CD8-positive, alpha-beta memory T cell (primary cell): ENCODE measurements at places on chromosomes 12 and 14. TPM values are rescaled to one million over a fixed set of nuclear protein-coding genes. Genes with fewer than 3 reads are reported as not detected.

DNA sequence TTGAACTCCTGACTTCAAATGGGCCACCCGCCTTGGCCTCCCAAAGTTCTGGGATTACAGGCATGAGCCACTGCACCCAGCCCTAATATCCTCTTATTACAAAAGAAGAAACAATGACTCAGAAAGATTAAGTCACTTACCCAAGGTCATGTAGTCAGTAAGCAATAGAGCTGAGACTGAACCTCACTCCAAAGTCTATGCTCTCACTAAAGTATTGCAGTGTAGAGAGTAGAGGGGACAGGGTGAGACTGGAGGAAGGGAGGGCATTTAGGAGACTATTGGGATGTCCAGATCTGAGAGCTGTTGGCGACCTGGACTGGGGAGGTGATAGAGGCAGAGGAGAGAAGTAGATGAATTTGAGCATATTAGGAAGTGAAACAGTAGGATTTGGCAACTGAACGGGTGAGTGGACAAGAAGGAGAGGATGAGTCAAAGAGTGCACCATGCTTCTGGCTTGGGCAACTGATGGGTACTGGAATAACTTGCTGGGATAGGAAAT is 11.8 kb downstream of the P2RX7 start:
- no peak for DNase-seq

DNA sequence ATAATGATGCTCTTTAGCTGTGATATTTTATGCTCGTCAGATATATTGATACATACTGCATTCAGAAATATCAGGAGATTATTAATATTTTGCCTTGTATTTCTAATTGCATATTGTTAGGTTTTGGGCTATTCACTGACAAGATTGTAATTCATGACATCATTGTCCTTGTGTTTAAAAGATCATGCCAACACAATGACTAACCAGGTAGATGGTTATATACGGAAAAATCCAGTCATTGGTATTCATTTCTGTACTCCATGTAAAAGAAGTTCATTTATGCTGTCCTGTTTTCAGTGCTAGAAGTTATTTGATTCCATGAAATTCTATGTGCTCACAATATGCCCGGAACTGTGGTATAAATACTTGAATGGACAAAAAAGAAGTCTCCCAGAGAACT is 107.5 kb downstream of the KITLG start:
- no peak for DNase-seq

DNA sequence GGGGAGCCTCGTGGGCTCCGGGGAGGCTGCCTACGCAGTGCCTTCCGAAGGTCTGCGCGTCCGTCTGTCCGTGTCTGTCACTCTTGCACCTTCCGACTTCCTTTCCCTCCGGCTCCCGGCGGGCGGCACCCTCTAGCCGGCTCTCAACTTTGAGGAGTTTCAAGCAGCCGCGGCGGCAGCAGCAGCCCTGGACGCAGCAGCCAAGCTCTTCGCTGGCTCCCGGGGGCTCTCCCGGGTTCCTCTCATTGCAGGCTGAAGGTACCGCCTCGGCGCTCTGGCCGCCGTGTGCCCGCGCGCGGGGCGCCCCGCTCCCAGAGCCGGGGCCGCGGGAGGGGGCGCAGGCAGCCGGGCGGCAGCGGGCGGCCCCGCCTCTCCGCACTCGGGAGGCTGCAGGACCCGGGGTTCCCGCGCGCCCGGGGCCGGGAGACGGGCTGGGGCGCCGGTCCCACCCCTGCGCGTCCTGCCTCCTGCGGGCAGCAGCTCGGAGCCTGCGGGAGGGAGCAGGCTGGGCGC is at the start of the genes AMIGO2 and PCED1B:
Gene AMIGO2, minus strand, starts transcription at position 492 of the 513 bp plus-strand sequence. CDS start 957 bp downstream, outside the sequence.
Gene PCED1B, plus strand, starts transcription at position 154 of the 513 bp plus-strand sequence. CDS start 155,443 bp downstream, outside the sequence.
- DNase-seq, result peak; percentile 52

DNA sequence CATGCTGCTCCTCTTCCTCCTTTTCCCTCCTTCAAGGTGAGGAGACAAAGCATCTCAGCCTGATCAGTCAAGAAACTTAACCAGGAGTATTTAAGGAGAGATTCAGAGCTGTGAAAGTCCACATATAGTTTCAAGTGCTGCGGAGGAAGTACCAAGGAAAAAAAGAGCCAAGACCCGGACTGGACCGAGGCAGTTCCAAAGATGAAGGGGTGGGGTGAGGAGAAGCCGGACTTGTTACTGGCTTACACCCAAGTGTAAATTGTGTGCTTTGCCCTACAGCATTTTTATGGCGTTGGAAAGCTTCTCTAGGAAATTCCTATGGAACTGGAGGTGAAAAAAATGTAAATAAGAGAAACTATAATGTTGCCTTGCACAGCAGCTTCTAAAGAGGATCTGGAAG is 263.1 kb downstream of the GRIN2B start:
- DNase-seq, result no peak

DNA sequence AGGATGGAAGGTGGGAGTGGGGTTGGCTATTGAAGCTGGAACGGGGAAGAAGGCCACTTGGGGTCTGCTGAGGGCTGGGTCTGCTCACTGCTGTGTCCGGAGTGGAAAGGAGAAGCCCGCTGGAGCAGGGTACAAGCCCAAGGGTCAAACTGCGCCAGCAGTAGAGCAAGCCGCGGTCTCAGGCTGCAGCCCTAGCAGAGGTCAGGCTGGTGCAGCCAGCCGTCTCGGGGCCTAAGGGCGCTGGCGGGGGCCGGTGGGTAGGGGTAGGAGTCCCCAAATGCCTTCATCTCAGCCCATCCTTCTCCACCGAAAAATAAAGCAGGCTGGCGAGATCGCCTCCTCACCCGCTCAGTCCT is 718 bp upstream of the JDP2 start:
- DNase-seq, result no peak

DNA sequence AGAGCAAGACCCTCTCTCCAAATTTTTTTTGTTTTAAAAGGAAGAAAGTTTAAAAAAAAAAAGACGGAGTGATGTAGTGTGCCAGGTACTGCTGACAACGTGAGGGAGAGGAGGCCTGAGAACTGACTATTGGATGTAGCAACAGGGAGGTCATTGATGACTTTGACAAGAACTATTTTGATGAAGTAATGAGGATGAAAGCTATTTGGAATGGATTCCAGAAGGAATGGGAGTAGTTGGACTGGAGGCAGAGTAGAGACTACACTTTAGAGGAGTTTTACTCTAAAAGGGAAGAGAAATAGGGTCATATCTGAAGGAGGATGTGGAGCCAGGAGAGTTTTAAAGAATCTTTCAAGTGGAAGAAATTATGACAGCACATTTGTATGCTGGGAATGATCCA is 27.8 kb upstream of the SLC38A2 start:
- DNase-seq, result no peak

DNA sequence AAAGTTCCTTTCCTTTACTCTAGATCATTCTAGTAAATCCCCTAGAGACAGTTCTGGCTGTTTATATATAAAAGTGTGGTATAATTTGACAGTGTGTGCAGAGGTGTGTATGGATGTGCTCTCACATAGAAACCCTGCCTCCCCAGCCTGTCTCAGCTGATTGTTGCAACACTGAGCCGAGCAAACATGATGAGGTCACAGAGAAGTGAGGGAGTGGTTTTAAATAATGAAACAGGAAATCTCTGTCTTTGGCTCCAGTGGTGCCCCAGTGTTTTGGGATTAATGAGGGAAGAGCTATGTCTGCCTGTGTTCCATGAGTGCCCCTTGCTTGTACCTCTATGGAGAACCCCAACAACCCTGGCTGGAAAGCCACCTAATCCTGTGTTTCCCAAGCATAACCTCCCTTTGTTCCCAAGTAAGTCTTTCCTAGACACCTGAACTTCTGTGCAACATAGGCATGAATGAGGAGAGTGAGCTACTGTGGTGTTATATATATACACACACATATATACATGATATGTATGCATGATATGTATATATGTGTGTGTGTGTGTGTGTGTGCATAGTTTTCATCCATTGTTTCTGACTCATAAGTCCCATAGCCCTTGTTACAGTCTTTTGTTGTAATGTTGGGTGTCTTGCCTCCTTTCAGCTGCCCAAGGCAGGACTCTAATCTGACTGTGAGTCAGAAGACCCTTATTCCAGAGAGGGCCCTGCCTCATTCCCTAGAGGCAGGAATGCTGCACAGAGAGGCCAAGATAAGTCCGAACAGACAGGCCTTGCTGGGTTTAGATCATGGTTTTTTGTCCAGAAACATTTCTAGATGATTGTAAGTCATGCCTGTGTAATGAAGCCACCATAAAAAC is 18.0 kb downstream of the TRAF3 start:
- no peak for DNase-seq

DNA sequence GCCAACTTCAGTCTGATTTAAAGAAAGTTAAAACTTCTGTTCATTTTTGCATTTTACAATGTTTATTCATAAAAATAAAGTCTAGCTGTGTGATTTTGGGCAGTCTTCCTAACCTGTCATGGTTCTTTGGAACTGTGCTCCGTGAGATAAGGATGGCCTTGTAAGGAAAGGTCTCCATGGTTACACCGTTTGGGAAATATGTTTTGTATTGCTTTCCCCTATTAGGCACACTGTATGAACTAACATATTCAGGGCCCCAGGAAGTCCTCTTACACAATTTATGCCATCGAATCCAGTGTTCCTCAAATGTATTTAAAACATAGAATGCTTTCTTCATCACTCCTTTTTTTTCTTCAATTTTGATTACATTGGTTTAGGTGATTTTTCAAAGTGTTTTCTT is 54.5 kb downstream of the APAF1 start:
- DNase-seq, result no peak

- DNase-seq, result no peak
These were observed 65.0 kb upstream of the FGD4 start for GRCh38 chr12:32334371-32334777.

DNA sequence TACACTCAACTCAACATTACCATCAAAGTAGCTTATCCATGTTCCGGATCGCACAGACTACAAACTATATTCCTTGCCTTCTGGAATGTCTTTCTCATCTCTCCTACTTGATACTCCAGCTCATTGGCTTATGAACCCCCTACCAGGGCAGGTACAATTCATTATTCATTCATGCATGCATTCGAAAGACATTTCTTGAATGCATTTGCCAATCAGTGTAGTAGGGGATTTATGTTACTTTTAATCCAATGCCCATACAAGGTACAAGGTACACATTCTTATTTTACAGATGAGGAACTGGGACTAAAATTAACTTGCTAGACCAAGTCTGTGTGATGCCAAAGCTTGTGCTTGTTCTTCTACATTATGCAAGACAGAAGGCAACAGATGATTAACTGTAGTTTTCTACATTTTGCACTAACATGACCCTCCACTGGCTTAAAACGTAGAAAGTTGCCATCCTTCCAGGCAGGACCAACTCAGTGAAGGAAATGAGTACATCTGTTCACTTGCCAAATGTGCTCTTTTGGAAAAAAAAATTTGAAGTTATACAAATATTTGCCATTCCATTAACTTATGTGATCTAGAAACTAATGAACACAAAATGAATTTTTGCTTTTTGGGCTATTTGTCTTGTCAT is 53.8 kb upstream of the KCNJ8 start:
- DNase-seq, result no peak

GRCh38 chr14:76953311-76953945 is 75.1 kb downstream of the IRF2BPL start:
- no peak for DNase-seq

GRCh38 chr12:78185109-78185508 is 354.4 kb downstream of the NAV3 start:
- DNase-seq, result no peak

DNA sequence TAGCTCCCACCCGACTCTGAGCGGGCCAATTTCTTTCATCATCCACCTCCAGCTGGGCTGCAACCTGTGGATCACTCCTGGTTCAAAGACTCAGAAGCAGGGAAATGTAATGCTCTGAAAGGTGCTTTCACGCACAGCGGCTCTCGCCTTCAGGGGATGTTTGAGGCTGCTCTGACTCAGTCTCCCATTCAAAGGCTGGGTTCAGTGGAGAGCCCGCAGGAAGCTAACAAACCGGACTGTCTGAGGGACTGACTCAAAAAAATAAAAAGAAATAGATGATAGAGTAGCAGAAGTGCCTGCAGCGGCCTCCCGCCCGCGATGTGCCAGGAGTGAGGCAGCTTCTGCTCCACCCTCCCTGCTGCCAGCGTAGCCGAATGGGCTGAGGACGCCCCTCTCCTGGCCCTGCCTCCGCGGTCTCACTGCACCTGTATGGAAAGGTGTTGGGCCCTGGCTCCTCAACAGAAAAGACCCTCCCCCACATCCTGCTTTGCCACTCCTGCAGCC is 98.0 kb downstream of the GCH1 start:
- no peak for DNase-seq

- DNase-seq, result no peak
These were observed 6.1 kb upstream of the PRKCH start for GRCh38 chr14:61315313-61315712.

- DNase-seq, result no peak
These were observed 160.4 kb upstream of the NOS1 start for GRCh38 chr12:117521867-117522266.

- DNase-seq, result no peak
These were observed 142.3 kb upstream of the TMPO start for GRCh38 chr12:98373025-98373554.

DNA sequence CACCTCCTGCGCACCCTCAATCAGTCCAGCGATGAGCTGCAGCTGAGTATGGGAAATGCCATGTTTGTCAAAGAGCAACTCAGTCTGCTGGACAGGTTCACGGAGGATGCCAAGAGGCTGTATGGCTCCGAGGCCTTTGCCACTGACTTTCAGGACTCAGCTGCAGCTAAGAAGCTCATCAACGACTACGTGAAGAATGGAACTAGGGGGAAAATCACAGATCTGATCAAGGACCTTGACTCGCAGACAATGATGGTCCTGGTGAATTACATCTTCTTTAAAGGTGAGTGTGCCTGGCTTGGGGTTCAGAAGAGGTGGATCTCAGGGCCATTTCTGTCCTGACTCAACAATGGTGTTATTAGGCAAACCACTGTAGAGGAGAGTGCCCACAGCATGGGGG is 2.6 kb downstream of the SERPINA3 start:
- no peak for DNase-seq

- no peak for DNase-seq
These were observed 95.1 kb downstream of the CAND1 start for GRCh38 chr12:67364228-67364627.

- no peak for DNase-seq
These were observed 165.5 kb downstream of the SLC41A2 start for GRCh38 chr12:104792570-104792969.

GRCh38 chr14:103101963-103102688 is 7.6 kb downstream of the EXOC3L4 start:
- no peak for DNase-seq

GRCh38 chr14:22218728-22219127 is 370.3 kb downstream of the DAD1 start:
- no peak for DNase-seq

P3H3 gene
- 2.5 TPM for total RNA-seq

SCNN1A gene
- 0.93 TPM for total RNA-seq

GAPDH gene
- 7,238 TPM for total RNA-seq

GPR137C gene
- 0.91 TPM for total RNA-seq

DPPA3 gene
- total RNA-seq, result not detected

TAS2R46 gene
- 0.55 TPM for total RNA-seq

SPIC gene
- total RNA-seq, result not detected

NPFF gene
- total RNA-seq, result not detected

AJUBA gene
- 0.90 TPM for total RNA-seq

HCAR1 gene
- 0.16 TPM for total RNA-seq

HNRNPA1 gene
- total RNA-seq, result 2,000 TPM

CLEC2A gene
- total RNA-seq, result not detected

FOXG1 gene
- not detected for total RNA-seq

SLC25A21 gene
- not detected for total RNA-seq

ZNF891 gene
- 2.0 TPM for total RNA-seq
